Cardiac ventricle fibroblast (primary cell): ENCODE measurements at places on chromosomes 3 and 15. TPM values are rescaled to one million over a fixed set of nuclear protein-coding genes. Genes with fewer than 3 reads are reported as not detected.

The FBXW12 gene
- total RNA-seq, result not detected in 2 replicates

The TCTA gene
- 26.6 and 29.1 TPM in 2 replicates for total RNA-seq

The ZBBX gene
- not detected in 2 replicates for total RNA-seq

The ZNF774 gene
- 0.19 and 0.34 TPM in 2 replicates for total RNA-seq

The CSK gene
- total RNA-seq, result 28.1 and 30.1 TPM in 2 replicates

The ARRDC4 gene
- 7.0 and 9.8 TPM in 2 replicates for total RNA-seq

The CFAP20DC gene
- 0.06 and 0.98 TPM in 2 replicates for total RNA-seq

The ANKUB1 gene
- not detected in 2 replicates for total RNA-seq
